Activated CD8-positive, alpha-beta T cell treated with anti-CD3 and anti-CD28 coated beads for 36 hours (primary cell): ENCODE measurements at places on chromosomes 1 and 21. TPM values are rescaled to one million over a fixed set of nuclear protein-coding genes. Genes with fewer than 3 reads are reported as not detected.

The CLCA2 gene
- total RNA-seq = not detected

The FAM167B gene
- total RNA-seq = 0.89 TPM

The OR6K3 gene
- not detected for total RNA-seq

GRCh38 chr21:31629972-31630711 is 29.4 kb upstream of the SOD1 start:
- no peak for DNase-seq

- DNase-seq = no peak
Measured at GRCh38 chr1:109826930-109827349, 63.2 kb upstream of the EPS8L3 start.

GRCh38 chr1:183180218-183180617 is 5.8 kb upstream of the LAMC2 start:
- no peak for DNase-seq

GRCh38 chr1:206465951-206466350 is 4.3 kb upstream of the IKBKE start:
- DNase-seq = no peak

GRCh38 chr1:164937291-164937690 is 378.3 kb downstream of the PBX1 start:
- DNase-seq = no peak

The CNN3 gene
- total RNA-seq = 12.8 TPM

DNA sequence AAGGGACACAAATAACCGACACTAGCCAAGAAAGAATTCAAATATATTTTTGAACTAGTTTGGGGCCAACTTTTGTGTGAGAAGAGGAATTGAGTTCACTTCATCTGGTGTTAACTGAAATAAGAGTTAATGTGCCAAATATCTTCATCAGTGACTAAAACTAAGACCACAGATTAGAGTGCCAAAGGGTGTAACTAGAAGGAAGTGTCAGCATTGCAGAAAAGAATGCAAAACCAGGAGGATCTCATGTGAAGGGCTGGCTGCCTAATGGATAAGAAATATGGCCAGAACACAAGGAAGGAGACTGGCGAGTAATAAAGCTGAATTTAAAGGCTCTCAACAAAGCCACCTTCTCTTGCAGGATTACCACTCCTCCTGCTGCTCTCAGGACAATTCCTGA is 61.8 kb upstream of the LRRC8D start:
- no peak for DNase-seq

GRCh38 chr21:41725421-41726031 is 41.3 kb downstream of the RIPK4 start:
- DNase-seq = no peak

DNA sequence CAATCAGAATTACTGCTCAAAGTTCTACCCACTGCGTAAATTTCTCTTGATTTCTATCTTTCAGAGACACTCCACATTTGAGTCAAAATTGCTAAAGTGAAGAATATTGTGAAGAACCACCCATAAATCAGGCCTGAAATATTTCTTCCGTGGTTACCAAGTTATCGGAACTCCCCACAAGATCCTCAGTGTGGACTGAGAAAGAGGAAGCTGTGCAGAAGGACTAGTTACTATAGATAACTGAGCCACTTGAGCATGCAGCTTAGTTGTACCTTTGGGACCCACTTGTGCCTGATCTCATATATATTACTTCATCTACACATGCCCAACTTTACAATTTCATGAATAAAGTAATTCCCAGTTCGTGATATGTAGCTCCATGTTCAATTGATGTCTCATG is 18.4 kb downstream of the RWDD3 start:
- no peak for DNase-seq

DNA sequence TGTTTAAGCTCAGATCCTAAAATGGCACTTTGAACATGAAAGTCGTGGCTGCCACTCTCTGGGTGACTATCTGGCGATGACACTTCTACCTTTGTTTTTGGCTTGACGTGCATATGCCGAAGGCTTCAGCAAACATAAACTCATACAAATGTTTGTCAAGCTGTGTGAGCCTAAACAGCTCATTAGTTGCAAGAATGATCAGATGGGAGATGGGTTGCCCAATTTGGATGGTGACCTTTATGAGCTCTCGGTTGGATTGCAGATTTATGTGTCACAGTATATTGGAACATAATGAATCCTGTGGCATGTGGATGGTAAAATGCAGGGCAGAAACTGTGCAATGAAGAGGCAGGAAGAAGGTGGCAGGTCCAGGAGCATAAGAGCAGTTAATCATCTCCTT is 229.3 kb downstream of the DISC1 start:
- DNase-seq = no peak

- DNase-seq = no peak
Measured at GRCh38 chr1:17952506-17952905, 155.1 kb upstream of the IGSF21 start.

GRCh38 chr1:23102289-23102688 is 66.4 kb downstream of the LUZP1 start:
- no peak for DNase-seq

GRCh38 chr1:162536511-162536910 is 25.0 kb upstream of the UAP1 start:
- DNase-seq = no peak
